T-helper 17 cell (primary cell): ENCODE measurements at places on chromosomes 1 and 21. TPM values are rescaled to one million over a fixed set of nuclear protein-coding genes. Genes with fewer than 3 reads are reported as not detected.

Gene PATJ
- 56.6 TPM for total RNA-seq

Gene VPS72
- 33.2 TPM for total RNA-seq

Gene FBLIM1
- 0.21 TPM for total RNA-seq

Gene LRRC38
- not detected for total RNA-seq

Gene MSH4
- total RNA-seq, result 0.26 TPM

Gene MYOG
- not detected for total RNA-seq

DNA sequence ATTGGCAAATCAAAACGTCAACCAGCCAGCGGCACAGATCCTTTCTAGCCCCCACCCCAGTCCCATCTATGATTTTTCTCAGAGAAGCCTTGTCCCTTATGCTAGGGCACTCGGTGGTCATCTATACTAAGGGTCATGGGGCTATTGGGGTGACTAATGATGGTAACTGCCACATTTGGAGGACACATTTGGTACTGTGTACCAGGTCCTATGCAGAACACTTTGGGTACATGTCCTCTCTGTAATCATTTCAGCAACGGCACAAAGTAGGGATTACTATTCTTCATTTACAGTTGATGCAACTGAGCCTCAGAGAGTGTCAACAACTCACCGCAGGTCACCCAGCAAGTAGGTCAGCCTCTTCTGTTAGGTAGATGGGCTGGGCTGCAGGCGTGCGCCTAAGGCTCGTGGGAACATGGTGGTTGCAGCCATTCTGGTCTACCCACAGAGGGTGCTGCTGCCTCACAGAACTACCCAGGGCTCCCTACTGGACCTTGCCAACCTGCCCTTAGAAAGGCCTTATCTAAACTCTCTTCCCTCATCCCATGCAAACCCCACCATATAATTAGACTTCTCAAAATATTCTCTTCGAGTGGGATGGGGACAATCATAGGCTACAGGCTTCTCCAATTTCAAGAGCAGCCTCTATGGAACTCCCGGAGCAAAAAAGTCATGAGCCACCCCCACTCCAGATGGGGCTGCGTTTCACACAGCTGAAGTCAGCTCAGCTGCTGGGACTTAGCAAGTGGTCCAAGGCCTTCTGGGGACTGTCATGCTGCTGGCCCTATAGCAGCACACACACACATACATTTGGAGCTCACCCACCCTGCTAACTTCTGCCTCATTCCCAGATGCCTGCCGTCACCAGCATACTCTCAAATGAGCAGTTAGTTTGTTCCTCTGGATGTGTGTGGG lies 5.8 kb upstream of the SDHB start:
- H3K27me3 ChIP-seq, result peaks cover 18% of the 10 kb centered on the region
- no peak for DNase-seq
- no peak overlapping the region for H3K4me3 ChIP-seq

DNA sequence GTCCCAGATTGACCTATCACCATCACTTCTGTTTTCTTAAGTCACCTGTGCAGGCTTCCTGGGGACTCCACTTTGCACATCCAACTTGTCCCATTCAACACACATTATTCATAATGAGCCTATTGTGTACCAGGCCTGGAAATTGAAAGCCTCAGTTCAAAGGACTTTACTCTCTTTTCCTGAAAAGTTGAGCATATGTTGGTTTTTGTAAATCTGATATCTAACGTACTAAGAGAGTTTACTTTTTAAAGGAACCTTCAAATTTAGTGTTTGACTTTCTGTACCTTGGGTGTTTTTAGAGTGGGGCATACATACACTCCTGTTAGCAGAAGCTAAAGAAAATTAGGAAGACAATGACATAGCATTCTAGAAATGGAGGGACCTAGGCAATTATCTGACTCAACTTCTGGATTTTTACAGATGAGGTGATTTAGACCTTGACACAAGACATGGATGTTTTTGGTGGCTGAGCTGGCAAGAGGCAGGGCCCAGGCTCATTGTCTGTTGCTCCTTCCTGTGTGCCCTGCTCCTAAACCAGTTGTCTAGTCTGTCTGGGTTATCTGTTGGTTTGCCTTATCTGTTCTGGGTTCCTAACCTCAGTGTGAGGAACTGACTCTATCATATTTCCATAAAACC lies 336.5 kb downstream of the RPS6KC1 start:
- no peak for DNase-seq
- H3K36me3 ChIP-seq, result no peaks in the 10 kb centered on the region
- H3K27ac ChIP-seq, result no peak overlapping the region
- peaks cover 12% of the 10 kb centered on the region for H3K27me3 ChIP-seq
- no peak overlapping the region for H3K4me3 ChIP-seq

GRCh38 chr1:115189814-115190539 lies 100.7 kb upstream of the TSPAN2 start:
- no peak for DNase-seq
- peaks cover 1% of the 10 kb centered on the region for H3K4me1 ChIP-seq
- H3K4me3 ChIP-seq, result no peak overlapping the region
- H3K27ac ChIP-seq, result no peak overlapping the region
- H3K27me3 ChIP-seq, result peaks cover 33% of the 10 kb centered on the region

GRCh38 chr21:31987696-31988095 lies 114.9 kb downstream of the HUNK start:
- no peak overlapping the region for H3K4me3 ChIP-seq
- no peak for DNase-seq
- H3K27me3 ChIP-seq, result peaks cover 21% of the 10 kb centered on the region
- H3K4me1 ChIP-seq, result peaks cover 2% of the 10 kb centered on the region
- H3K27ac ChIP-seq, result no peak overlapping the region
- peaks cover 3% of the 10 kb centered on the region for H3K36me3 ChIP-seq

DNA sequence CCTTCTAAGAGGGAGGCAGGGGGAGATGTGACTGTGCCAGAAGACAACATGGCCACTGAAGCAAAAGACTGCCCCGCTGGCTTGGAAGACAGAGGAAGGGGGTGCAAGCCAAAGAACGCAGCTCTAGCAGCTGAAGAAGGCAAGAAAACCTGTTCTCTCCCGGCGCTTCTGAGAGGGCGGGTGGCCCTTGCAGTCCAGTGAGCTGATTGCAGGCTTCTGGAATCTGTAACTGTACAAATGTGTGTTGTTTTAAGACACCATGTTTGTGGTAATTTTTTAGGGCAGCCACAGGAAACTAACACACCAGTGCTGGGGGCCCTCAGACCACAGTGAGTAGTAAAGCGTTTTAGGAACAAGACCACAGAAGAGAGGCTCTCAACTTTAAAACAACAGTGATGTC lies 47.0 kb downstream of the CD46 start:
- peaks cover 45% of the 10 kb centered on the region for H3K4me1 ChIP-seq
- no peaks in the 10 kb centered on the region for H3K27me3 ChIP-seq
- H3K4me3 ChIP-seq, result peak overlapping the region; percentile 79
- no peak for DNase-seq
- H3K27ac ChIP-seq, result peak overlapping the region; percentile 86

GRCh38 chr1:221203224-221204054 lies 324.2 kb downstream of the HLX start:
- DNase-seq, result peak; percentile 30
- H3K4me3 ChIP-seq, result no peak overlapping the region
- no peaks in the 10 kb centered on the region for H3K36me3 ChIP-seq
- no peaks in the 10 kb centered on the region for H3K4me1 ChIP-seq

- DNase-seq, result no peak
- H3K27ac ChIP-seq, result no peak overlapping the region
- no peaks in the 10 kb centered on the region for H3K27me3 ChIP-seq
- no peak overlapping the region for H3K4me3 ChIP-seq
- no peaks in the 10 kb centered on the region for H3K36me3 ChIP-seq
Measured at GRCh38 chr21:31732597-31733550, 956 bp upstream of the SCAF4 start.

GRCh38 chr1:24276791-24277190 lies 42.4 kb upstream of the GRHL3 start:
- no peak for DNase-seq
- peak overlapping the region; percentile 75 for H3K27ac ChIP-seq
- peaks cover 2% of the 10 kb centered on the region for H3K36me3 ChIP-seq
- peaks cover 9% of the 10 kb centered on the region for H3K4me1 ChIP-seq

DNA sequence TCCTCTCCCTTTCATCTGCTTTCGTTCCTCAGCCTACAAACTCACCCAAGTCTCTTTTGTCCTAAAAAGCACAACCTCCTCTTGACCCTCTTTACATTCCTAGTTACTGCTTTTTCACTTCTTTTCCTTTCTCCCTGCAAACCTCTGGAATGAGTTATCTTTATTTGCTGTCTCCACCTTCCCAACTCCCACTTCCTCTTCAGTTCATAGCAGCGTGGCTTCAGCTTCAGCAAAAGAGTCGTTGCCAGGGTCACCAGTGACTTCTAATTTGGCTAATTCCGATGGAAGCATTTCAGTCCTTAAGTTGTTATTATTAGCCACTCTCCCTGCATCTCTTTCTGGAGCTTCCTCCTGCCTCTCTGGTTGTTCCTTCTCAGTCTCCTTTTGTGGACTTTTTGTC lies 6.2 kb upstream of the TMEM54 start:
- no peak overlapping the region for H3K27ac ChIP-seq
- H3K36me3 ChIP-seq, result no peaks in the 10 kb centered on the region
- H3K27me3 ChIP-seq, result peaks cover 13% of the 10 kb centered on the region

DNA sequence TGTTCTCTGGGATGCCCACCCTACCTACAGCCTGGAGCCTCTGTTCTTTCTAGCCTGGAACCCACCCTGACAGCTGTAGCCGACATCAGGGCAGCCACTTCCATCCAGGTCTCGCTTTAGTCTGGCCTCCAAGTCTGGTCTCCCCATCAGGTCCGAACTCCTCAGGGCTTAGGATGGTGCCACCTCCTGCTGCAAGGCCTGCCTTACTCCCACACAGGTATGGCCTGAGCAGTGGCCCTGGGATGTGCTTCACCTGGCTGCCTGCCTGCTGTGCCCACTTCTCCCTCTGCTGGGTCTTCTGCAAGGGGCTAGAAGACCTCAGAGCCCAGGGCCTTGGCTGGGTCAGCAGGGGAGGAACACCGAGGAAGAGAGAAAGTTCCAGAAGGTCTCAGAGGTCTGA lies 35.7 kb upstream of the MAGOH start:
- H3K4me1 ChIP-seq, result peaks cover 8% of the 10 kb centered on the region
- peaks cover 7% of the 10 kb centered on the region for H3K36me3 ChIP-seq
- H3K27me3 ChIP-seq, result no peaks in the 10 kb centered on the region
- H3K27ac ChIP-seq, result no peak overlapping the region

GRCh38 chr1:234755449-234755863 lies 145.5 kb upstream of the IRF2BP2 start:
- no peak overlapping the region for H3K4me3 ChIP-seq
- DNase-seq, result no peak
- peaks cover 23% of the 10 kb centered on the region for H3K4me1 ChIP-seq
- no peaks in the 10 kb centered on the region for H3K27me3 ChIP-seq
- H3K36me3 ChIP-seq, result no peaks in the 10 kb centered on the region

DNA sequence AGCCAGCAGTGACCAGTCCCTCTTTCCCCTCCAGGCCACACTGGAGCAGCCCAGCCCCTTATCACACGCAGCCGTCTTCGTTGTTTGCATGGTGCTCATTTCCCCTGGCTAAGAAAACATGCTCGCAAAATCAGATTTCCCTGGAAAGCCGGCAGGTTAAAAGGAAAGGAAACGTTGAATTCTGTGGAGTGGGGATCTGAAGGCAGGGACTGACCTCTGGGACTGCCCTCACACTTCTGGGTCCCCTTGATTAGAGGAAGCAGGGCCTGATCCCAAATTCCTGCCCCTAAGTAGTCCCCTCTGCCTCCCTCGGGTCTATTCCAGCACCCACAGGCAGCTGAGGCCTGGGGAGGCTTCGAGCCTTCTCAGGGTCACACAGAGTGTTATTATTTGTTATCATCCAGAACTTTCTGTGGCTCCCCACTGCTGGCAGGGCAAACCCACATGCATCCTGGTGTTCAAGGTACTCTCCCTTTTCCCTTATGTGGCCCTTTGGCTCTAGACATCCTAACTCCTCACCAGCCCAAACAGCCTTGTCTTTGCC lies 125.2 kb upstream of the ZBTB40 start:
- H3K27me3 ChIP-seq, result peaks cover 14% of the 10 kb centered on the region
- DNase-seq, result no peak
- no peak overlapping the region for H3K27ac ChIP-seq

GRCh38 chr1:1997576-1997975 lies 6.0 kb downstream of the CFAP74 start:
- no peaks in the 10 kb centered on the region for H3K36me3 ChIP-seq
- H3K4me1 ChIP-seq, result peaks cover 3% of the 10 kb centered on the region
- no peak for DNase-seq
- H3K4me3 ChIP-seq, result peak overlapping the region; percentile 13
- no peak overlapping the region for H3K27ac ChIP-seq

DNA sequence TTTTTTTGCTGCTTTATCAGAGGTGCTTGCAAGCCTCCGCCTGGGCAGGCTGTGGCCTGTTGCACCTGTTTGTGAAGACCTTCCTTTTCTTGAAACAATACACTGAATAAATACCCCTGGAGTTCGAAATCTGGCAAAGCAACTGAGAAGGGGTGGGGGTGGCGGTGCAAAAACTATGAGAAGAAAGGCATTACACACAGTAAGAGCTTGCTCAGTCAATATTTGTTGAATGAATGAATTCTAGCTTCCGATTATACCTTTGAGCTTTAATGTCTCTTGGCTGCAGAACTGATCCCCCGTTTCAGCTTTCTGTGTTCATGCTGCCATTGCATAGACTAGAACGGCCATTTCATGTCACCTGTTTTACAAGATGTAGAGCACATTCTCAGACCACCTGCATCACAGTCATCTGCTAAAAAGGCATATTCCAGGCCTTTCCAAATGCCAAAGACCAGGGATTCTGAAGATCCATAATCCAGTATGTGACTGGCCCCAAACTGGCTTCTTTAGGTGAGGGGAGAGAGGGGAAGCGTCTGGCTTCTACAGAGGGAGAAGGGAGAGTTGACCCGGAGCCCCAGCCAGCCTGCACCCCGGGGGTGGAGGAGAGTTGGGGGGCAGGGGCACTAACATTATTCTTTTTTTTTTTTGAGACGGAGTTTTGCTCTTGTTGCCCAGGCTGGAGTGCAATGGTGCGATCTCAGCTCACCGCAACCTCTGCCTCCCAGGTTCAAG lies 111.5 kb downstream of the ETS2 start:
- no peak overlapping the region for H3K27ac ChIP-seq
- H3K4me3 ChIP-seq, result no peak overlapping the region
- H3K36me3 ChIP-seq, result no peaks in the 10 kb centered on the region

DNA sequence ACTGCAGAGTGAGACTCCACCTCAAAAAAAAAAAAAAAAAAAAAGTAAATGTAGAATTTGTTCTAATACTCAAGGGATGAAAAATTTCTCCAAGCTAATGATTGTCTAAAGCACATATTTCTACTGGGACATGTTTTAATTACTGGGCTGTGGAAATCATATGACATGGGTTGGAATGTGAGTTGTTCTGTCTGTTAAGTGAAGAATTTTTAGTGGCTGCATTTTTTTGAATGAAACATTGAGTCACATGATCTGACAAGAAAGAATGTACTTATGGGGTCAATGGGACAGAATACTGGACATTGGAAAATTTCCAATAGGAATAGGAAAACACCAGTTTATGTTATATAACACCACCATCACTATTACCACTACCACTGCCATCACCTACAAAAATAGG lies 123.8 kb upstream of the IVNS1ABP start:
- no peak overlapping the region for H3K27ac ChIP-seq
- no peaks in the 10 kb centered on the region for H3K27me3 ChIP-seq
- H3K4me3 ChIP-seq, result no peak overlapping the region
- no peak for DNase-seq
- no peaks in the 10 kb centered on the region for H3K36me3 ChIP-seq

GRCh38 chr1:184582411-184582810 lies 172.2 kb downstream of the EDEM3 start:
- no peaks in the 10 kb centered on the region for H3K4me1 ChIP-seq
- no peak for DNase-seq
- no peak overlapping the region for H3K27ac ChIP-seq
- H3K36me3 ChIP-seq, result no peaks in the 10 kb centered on the region

- no peak overlapping the region for H3K27ac ChIP-seq
- H3K4me1 ChIP-seq, result no peaks in the 10 kb centered on the region
- H3K27me3 ChIP-seq, result no peaks in the 10 kb centered on the region
- DNase-seq, result no peak
- H3K36me3 ChIP-seq, result no peaks in the 10 kb centered on the region
Measured at GRCh38 chr1:187384504-187384903, 555.8 kb downstream of the PLA2G4A start.
